T-cell (primary cell): ENCODE measurements at places on chromosomes 2 and 18.

GRCh38 chr18:715626-716025 is 3.2 kb upstream of the ENOSF1 start:
- no peak for DNase-seq

DNA sequence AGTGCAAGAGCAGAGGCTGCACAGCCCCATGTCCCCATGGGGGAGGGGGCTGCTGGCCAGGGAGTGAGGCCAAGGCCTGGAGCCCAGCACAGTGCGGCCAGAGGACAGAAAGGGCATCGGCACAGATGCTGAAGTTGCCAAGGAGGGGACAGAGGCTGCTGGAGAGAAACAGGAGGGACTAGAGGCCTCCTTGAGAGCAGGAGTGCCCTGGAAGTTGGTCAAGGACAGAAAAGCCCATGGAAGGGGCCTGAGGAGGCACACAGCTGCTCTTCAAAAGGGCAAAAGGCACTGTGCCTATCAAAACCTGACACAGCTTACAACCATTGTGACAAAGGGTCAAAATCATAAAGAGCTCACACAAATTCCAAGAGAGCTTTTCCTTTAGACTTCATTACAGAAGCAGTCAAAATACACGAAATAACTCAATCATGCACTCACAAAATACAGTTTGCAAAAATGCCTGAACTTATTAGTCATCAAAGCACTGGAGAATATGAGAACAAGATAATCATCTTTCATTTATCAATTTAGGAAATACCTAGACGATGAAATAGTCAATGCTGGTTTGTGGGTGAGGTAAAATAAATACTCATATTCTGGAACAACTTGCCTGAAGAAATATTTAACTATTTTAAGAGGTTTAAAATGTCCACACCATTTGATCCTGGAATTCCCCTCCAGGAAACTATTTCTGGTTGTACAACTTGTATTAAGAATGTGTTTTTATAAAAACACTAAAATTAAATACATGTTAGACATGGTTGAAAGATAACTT is 79.6 kb downstream of the USP40 start:
- no peak for DNase-seq

- no peak for DNase-seq
Observed at GRCh38 chr2:31008561-31009114, 129.6 kb downstream of the GALNT14 start.

- no peak for DNase-seq
Observed at GRCh38 chr2:207258263-207258991, 92.7 kb upstream of the KLF7 start.

DNA sequence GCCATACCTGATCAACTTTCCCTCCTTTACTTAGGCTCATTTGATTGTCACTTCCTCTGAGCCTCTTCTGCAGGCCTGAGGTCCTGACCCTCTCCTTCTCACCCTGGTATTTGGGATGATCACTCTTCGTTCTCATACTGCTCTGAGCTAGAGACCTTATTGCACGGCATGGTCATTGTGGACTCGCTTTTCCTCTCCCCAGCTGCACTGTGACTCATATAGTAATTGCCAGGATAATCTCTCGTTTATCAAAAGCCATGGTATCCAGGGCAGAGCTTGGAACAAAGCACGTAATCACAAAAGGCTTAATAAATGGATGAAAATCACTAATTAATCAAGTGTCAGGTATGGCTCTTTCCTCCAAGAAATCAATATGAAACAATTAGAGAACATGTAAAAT is 40.9 kb upstream of the TRIB2 start:
- no peak for DNase-seq

GRCh38 chr2:207868855-207869596 is 99.3 kb upstream of the FZD5 start:
- no peak for DNase-seq
